Activated CD8-positive, alpha-beta T cell treated with anti-CD3 and anti-CD28 coated beads for 36 hours (primary cell): ENCODE measurements at places on chromosomes 16 and 17.

GRCh38 chr17:3982113-3982512 is 17.9 kb upstream of the ATP2A3 start:
- DNase-seq, result no peak

GRCh38 chr16:60640038-60640437 is 1396.2 kb downstream of the CDH8 start:
- DNase-seq, result no peak

- no peak for DNase-seq
These were observed 27.5 kb upstream of the KRT17 start for GRCh38 chr17:41651625-41652460.

DNA sequence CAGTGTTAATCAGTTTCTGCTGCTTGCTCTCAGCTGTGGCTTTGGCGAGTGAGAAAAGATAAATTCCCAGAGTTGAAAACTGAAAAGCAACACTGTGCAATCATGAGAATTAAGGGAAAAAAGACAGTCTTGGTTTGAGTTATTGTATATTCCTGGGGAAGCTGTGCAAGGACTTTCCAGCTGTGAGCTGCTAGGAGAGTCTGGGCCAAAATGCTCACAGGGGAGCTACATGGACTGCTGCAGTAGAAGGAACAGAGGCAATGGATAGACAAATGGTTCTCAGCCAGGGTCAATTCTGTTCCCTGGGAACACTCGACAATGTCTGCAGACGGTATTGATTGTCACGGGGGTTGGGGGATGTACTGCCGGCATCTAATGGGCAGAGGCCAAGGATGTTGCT is 102.0 kb upstream of the ADAMTS18 start:
- DNase-seq, result no peak

DNA sequence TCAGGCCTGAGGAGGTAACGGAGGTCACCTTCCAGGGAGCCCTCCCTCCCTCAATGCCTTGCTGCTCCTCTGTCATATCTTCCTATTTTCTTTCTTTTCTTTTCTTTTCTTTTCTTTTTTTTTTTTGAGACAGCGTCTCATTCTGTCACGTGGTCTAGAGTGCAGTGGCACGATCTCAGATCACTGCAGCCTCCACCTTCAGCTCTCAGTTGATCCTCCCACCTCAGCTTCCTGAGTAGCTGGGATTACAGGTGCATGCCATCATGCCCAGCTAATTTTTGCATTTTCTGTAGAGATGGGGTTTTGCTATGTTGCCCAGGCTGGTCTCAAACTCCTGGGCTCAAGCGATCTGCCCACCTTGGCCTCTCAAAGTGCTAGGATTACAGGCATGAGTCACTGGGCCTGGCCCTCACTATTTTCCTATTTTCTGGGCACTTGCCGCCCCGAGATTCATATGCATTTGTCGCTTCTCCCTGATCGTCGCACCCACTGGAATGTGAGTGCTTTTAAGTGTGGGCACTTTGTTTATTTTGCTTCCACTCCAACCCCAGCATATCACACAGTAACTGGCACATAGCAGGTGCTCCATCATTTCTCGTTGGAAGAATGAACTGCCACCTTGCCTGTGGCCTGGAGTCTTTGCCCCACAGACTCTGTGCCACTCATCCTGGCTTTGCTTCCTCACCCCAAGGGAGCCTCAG is 31.7 kb downstream of the CPNE2 start:
- DNase-seq, result no peak

DNA sequence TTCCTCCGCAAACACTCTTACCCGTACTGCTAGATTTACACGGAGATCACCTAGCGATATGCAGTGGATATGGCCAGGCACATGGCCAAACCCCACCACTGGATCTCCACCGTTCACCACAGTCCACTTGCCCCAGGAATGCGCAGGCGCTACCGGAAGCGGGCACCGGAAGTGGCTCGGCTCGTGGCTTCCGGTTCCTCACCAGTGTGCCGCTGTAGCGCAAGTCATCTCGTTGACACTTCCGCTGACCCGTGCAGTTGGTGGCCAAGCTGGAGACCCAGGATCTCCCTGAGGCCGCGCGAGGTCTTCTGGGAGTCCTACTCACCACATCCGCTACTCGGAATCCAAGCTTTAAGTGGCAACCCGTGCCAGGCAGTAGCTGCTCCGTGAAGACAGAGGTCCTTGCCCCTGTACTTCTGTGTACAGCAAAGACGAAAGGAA is 11.5 kb downstream of the ZNF597 start:
- peak; percentile 81 for DNase-seq

- no peak for DNase-seq
These were observed 99.3 kb downstream of the STXBP4 start for GRCh38 chr17:55067697-55068439.

DNA sequence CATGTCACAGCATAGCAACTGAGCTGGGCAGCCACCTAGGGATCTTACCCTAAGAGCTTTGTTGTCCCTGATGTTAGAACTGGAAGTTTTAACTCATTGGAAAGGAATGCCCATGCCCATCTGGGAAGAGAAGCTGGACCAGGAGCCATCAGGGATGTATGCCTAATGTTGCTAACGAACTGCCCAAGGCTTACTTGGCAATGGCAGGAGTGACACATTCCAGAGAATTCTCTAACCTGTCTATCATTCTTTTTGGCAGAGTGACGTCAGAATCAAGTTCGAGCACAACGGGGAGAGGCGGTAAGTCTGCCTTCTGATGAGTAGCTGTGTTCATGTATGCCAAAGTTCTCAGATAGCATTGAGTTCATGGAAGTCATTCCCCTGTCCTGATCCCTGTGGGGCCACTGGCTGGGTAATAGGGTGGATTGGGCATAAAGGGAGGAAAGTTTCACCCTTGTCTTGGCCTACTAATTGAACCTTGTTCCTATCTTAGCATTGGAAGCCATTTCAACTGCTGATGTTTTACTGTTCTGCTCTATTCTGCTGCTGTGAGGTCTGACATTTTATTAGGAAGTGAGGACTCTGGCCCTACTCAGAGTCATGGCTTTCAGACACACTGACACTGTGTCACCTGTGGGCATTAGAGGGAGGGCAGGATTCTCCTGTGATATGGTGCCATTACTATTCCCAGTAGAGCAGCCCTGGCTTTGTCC is 23.7 kb downstream of the MAP3K3 start:
- no peak for DNase-seq

GRCh38 chr16:12474806-12475410 is 328.8 kb downstream of the CPPED1 start:
- DNase-seq, result no peak

DNA sequence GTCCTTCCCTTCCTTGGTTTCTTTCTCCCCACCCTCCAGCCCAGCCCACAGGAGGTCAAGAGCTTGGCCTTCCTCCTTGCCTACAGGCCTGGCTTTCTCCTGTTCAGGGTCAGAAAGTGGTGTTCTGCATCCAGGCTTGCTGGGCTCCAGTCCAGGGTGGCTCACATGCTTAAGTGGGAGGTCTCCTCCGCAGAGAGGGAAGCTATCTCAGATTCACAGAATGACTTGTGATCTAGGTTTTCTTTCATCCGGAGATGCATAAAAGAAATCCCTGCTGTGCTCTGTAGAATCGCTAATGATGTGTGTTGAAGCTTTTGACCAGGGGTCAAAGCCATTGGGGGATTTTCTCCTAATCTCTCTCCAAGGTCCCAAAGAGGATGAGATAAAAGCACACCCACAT is 382.3 kb upstream of the EEF2KMT start:
- DNase-seq, result no peak

DNA sequence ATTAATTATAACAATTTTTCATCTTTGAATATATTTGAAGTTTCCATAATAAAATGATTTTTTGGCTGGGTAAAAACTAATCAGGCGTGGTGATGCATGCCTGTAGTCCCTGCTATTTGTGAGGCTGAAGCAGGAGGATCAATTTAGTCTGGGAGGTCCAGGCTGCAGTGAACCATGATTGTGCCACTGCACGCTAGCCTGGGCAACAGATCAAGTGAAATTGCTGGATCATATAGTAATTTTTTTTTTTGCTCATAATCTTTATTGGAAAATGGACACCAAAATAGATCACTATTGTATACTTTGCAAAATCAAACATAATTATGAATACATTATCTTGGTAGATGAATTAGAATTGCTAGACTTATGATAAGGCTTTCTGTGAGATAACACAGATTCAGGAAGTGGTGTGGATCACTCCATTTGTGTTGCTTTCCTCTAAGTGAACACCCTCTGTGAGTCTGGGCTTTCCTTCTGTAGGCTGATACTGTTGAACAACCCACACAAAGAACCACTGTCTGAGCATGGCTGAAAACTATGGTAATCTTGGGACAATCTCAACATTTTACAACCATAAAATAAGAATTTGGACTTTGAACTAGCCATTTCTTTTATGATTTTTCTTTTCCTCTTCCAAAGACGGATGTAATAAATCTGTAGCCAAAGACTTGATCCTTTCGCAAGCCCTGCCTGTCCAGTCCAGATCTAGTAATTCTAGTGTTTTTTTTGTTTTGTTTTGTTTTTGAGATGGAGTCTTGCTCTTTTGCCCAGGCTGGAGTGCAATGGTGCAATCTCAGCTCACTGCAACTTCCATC is 5.6 kb upstream of the ST3GAL2 start:
- DNase-seq, result no peak

DNA sequence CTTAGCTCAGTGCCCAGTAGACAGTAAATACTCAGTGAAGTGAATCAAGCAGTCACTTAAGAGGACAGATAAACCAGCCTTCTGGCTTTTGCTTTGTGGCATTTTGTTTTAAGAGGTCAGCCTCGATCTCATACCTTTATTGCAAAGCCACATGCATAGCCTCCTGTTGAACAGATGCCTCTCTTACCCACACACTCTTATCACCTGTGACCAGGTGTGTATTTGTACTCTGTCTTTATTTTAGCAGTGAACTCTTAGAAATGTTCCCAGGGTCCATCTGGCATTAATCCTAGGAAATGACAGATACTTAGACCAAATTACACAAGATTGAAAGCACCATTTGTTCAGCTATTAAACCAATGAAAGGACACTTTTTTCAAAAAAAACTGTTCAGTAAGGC is 1426.5 kb downstream of the CDH11 start:
- DNase-seq, result no peak

DNA sequence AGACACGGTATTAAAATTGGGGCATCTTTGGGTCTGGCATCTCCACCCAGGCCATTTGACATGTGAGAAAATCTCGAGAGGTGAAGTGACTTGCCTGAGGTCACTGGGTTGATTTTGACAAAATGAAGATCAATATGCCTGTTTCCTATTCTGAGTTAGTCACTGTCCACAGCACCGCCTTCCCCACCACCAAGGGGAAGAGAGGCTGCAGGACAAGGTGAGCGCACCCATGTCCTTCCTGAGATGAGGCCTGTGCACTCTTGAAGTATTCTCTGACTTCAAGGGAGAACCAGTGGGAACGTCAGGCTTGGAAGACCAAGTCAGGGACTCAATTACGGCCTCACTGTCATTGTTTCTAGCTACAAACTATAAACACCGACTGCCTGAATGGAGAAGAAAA is 49.9 kb upstream of the WSB1 start:
- DNase-seq, result no peak

GRCh38 chr17:40443988-40444899 is 994 bp downstream of the IGFBP4 start:
- DNase-seq, result no peak

GRCh38 chr16:87538160-87538559 is 45.3 kb upstream of the ZCCHC14 start:
- peak; percentile 23 for DNase-seq

DNA sequence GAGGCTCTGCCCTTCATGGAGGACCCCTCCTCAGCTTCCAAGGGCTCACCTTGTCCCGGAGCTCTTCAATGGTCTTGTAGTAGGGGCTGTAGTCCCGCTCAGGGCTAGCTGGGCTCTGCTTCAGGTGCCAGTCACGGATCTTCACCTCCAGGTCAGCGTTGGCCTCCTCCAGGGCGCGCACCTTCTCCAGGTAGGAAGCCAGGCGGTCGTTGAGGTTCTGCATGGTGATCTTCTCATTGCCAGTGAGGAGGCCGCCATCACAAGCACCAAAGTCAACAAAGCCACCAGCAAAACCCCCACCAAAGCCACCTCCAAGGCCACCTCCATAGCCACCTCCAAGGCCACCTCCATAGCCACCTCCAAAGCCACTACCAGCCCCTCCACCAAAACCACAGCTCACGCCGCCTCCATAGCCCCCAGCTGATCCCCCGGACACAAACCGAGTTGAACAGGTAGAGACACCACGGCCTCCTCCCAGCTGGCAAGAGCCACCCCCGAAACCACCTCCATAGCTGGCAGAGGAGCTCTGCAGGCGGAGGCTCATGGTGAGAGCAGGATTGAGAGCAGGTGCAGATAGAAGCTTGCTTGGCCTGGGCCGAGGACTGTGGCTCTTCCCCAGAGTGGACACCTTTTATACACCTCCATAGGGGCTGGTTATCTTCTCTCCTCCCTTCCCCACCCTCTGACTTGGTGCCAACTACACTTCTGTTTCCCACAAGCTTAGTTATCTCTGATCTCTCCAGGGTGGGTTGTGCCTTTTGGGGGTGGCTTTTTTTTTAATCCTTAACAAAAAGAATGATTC is at the start of gene KRT13:
KRT13 (minus strand) TSS at position 606 of the 802 bp plus-strand sequence; CDS start at position 544, 62 bp downstream.
- DNase-seq, result no peak

GRCh38 chr17:35094902-35095301 is 24.8 kb downstream of the RAD51D start:
- no peak for DNase-seq

GRCh38 chr16:77899416-77899815 is 111.1 kb downstream of the VAT1L start:
- no peak for DNase-seq

DNA sequence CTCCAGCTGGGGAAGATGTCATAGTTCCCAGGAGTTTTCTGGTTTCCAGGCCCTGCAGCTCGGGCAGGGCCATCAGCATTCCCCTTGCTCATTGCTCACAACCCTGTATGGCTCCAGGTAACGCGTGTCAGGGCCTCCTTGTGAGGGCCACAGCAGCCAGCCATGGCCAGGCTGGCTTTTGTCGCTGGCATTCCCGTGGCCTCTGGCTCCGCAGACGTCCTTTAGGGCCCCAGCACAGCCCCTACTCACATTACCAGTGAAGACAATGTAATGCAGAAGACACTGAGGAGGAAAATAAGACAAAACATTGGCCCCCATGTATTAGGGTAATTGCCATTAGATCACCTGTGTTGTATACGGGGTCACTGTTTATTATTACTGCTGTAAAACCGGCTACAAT is 1799.0 kb downstream of the TP53TG3F start:
- DNase-seq, result no peak

GRCh38 chr16:30401768-30402425 is 5.5 kb upstream of the ZNF771 start:
- DNase-seq, result no peak

GRCh38 chr16:28531777-28532744 is 6.7 kb downstream of the NUPR1 start:
- DNase-seq, result no peak
